ENCODE measurements at places on chromosomes 3 and 15.
A peak's percentile ranks its signal among the peaks of the same experiment; 100 is the strongest.

DNA sequence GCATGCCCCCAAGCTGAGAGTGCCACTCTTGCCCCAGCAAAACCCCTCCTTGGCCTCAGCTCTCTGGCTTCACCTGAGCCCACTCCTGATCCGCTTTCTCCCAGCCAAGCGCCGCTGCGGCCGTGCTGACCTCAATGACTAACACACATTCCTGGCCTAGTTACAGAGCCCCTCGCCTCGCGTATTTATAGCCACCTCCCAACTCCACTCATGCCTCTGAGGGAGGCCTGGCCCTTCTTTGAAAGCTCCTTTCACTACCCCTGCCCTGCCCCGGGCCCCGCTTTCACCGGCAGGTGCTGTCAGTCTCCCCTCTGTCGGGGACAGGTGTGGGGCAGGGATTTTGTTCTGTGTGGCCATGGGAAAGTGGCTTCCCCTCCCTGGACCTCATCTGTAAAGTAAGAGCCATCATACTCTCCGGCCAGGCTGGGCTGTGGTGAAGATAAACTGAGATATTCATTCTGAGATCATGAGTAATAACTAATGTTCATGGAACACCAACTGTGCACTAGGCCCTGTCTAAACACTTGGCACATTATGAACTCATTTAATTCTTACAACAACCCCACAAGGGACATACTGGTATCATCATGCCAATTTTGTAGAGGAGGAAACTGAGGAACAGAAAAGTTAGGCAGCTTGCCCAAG is 13.2 kb upstream of the ATP2B2 start:
- no peak for ATAC-seq

- no peak for ATAC-seq
Measured at GRCh38 chr15:48966595-48967301, 3.0 kb upstream of the SHC4 start.

GRCh38 chr3:61360297-61360965 is 109.2 kb upstream of the FHIT start:
- no peak for ATAC-seq

GRCh38 chr3:106228271-106228670 is 359.5 kb upstream of the CBLB start:
- no peak for ATAC-seq

- ATAC-seq, result no peak
Measured at GRCh38 chr3:57063032-57063431, 2.6 kb downstream of the SPATA12 start.

DNA sequence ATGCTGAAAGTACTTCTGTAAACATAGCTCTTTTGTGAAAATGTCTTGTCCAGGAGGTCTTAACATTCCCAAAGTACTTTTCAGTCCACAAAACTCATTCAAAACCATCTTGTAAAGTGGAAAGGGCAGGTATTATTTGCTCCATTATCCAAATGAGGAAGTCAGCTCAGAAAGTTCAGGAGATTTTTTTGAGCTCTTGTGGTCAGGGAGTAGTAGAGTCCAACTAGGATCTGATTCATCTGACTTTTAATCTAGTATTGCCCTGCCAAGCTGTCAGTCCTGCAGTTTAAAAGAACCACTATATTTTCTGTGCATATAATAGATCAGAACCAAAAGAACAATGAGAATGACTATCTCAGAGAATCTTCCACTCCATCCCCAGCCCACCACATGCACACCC is 83.5 kb downstream of the FOXB1 start:
- ATAC-seq, result no peak

GRCh38 chr3:127438371-127438770 is 150.5 kb upstream of the PRR20G start:
- ATAC-seq, result no peak

DNA sequence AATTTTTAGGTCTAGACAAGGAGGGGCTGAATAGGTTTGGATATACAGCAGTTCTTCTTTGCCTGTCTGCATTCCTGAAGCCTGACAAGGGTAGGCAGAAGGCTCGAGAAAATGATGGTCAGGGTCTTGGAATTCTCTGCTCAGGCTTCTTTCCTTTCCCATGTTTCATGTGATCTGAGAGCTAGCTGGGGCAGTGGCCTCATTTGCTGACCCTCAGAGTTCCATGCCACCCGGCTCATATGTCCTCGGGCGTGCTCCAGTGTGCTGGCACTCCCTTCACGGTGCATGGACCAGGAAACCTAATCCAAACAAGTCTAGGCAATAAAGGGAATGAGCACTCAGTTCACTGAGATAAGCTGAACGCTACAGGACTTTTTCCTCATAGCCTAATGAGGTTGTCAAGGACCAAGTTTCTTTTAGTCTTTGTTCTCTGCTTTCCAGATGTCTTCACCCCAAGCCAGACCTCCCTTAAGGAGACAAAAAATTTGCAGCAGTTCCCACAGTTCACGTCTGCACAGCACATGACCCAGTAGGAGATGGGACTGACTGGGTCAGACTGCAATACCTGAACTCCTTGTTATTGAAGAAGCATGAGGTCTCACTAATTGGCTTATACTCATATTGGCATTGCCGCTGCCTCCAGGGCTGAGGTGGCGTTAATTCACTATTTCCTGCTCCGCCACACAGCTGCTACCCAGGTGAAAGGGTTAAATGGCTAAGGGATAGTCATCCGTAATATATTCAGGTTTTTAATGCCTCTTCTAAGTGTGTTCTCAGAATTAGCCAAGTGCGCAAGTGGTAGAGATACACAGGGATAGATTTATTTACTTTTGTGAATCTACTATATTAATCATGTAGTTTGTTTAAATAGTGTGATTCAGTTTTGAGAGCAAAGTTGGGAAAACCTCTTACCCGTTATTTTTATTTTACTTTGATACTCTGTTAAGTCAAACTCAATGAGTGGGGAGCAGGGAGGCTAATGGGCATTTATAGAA is 15.3 kb upstream of the RTP4 start:
- no peak for ATAC-seq

DNA sequence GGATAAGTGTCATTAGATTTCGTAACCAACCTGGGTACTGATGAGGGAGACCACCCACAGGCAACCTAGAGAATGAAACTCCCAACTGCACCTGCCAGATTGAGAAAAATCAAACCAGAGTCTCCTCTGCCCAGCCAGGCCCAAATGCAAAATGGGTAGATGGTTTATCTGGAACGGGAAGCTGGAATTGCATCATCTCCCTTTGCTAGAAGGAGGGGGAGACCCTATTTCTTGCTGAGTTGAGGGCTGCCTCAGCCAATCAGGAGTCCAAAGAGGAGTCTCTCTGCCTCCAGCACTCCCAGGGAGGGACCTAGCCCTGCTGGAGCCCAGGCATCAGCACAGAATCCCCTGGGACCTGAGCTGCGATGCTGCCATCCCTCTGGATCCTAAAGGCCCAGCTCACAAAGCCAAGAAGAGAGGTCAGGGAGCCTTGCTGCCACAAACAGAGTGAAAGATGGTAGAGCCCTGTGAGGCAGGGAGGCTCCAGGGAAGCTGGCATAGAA is 8.1 kb downstream of the RMDN3 start:
- ATAC-seq, result no peak

GRCh38 chr3:67048715-67049074 is 50.6 kb downstream of the KBTBD8 start:
- ATAC-seq, result no peak

- ATAC-seq, result no peak
Measured at GRCh38 chr3:170709046-170709445, 123.2 kb upstream of the SLC7A14 start.

- ATAC-seq, result peak; percentile 90
Measured at GRCh38 chr3:36729204-36730056, 34.9 kb downstream of the DCLK3 start.

DNA sequence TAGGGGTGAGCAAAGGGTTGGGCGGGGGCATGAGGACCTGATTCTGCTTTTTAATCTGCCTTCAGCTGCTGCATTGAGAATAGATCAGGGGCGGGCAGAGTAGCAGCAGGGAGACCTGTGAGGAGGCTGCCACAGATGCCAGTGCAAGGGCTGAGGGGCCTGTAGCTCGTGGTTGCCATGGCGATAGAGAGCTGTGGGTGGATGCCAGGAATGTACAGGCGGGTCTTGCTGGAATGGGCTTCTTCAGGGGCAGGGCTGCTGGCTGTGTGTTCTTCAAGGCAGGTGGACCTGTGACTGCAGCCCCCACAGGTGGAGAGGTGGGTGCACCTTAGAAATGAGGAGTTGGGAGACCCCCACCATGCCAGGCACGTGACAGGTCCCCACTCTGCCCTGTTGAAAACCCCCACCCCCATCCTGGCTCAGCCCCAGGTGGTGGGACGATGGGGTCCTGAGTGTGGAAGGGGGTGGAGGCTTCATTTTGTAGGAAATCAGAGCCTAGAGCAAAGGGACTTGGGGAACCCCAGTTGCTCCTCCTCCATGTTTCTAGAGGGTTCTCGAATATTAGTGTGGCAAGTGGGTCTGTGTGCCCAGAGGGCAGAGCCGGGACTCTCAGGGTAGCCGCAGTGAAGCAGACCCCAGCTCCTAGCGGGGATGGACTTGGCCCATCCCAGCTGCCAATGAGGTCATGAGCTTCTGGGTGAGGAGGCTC is 38.3 kb downstream of the SLC6A6 start:
- peak; percentile 77 for ATAC-seq

GRCh38 chr3:29525254-29525881 is 244.5 kb downstream of the RBMS3 start:
- peak; percentile 63 for ATAC-seq

DNA sequence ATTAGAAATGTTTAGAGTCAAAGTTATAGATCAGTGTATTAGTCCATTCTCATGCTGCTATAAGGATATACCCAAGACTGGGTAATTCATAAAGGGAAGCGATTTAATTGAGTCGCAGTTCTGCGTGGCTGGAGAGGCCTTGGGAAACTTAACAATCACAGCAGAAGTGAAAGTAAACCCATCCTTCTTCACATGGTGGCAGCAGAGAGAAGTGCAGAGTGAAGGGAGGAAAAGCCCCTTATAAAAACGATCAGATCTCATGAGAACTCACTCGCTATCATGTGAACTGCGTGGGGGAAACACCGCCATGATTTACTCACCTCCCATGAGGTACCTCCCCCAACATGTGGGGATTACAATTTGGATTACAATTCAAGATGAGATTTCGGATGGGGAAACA is 871.5 kb downstream of the DIPK2A start:
- ATAC-seq, result peak; percentile 43

DNA sequence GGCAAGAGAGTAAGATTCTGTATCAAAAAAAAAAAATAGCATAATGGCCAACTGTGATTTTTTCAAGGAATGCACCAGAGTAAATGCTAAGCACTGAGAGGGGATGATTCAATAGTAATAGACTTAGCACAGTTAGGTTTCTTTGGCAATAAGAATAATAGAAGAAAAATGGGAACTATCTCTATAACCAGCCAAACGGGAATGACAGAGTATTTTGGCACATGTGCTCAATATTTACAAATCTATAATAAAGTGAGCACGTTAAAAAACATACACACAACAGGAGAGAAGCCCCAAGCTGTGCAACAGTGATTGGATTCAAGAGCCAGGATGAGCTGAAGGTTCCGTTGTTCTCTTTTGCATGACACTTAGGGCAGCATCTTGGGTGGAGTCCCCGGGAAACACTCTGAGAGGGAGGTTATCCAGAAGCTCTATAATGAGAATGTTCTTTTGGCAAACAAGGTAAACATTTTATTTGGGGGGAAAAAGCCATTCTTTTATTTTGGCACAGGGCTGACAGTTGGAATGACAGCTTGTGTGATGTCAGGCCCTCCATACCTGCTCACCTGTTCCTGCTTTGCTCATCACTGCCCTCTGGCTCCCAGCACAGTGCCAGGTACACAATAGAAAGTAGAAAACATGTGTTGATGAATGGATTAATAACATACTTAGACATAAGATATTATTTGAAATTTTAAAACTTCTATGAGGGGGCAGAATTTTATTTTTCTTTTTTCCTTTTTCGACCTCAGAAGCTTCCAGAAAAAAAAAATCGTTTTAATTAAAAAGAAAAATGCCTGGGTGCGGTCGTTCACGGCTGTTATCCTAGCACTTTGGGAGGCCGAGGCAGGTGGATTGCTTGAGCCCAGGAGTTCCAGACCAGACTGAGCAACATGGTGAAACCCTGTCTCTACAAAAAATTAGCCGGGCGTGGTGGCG is 44.0 kb upstream of the MUC4 start:
- ATAC-seq, result no peak

- ATAC-seq, result no peak
Measured at GRCh38 chr15:22796079-22796478, 9.6 kb downstream of the NIPA1 start.

- ATAC-seq, result no peak
Measured at GRCh38 chr3:178517665-178518334, 18.4 kb upstream of the KCNMB2 start.

DNA sequence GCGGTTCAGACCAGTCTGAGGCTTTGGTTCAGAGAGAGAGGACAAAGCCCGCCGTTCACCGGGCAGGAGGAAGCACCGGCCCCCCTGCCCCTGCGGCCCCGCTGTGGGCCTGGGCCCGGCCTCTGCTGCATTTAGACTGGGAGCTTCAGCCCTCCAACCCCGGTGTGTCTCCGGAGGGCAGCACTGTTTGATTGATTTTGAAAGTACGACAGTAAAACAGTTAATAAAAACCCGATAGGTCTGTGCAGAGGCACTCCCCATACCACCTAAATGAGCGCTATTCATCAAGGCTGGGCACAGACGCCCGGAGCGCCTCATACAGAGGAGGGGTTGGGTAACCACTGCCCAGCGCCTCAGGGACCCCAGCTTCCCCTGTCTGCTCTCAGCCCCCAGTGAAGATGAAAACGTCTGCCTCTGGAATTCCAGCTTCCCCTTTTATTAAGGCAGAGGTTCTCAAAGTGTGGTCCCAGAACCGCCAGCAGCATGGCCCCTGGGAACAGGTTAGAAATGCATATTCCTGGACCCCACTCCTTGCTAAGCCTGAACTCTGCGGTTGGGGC is 256.7 kb upstream of the TLE3 start:
- no peak for ATAC-seq

- ATAC-seq, result no peak
Measured at GRCh38 chr3:9135526-9135925, 113.9 kb downstream of the SRGAP3 start.

GRCh38 chr15:29097971-29098370 is 171.7 kb downstream of the NSMCE3 start:
- no peak for ATAC-seq

- ATAC-seq, result no peak
Measured at GRCh38 chr3:114606336-114606735, 312.5 kb downstream of the TIGIT start.

GRCh38 chr15:101724675-101725005 is 367 bp upstream of the TARS3 start:
- ATAC-seq, result no peak

DNA sequence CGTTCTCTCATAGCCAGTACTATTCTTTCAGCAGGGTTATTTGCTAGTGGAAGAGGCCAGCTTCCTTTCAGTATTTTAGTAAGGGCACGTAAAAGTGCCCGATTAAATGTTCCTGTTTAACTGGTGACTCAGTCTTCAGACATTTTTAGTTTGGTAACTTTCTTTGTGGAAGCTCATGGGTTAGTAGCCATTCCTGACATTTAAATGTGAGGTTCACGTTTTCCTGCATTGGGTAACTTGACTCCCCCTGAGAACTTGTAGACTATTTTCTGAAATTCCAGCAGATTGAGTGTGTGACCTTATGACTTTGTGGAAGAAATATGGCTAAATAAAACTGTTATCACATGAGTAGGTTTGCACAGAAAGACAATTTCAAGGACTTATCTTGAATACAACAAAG is 16.9 kb downstream of the ABHD2 start:
- ATAC-seq, result peak; percentile 70

Data from SK-N-SH treated with all-trans-retinoic acid at 6 μM for 48 hours (cell line).